Stimulated activated CD8-positive, alpha-beta memory T cell treated with anti-CD3 and anti-CD28 coated beads, Interleukin-15, amount 100 ng/mL, for 48 hours (primary cell): ENCODE measurements at places on chromosomes 6 and 20.

DNA sequence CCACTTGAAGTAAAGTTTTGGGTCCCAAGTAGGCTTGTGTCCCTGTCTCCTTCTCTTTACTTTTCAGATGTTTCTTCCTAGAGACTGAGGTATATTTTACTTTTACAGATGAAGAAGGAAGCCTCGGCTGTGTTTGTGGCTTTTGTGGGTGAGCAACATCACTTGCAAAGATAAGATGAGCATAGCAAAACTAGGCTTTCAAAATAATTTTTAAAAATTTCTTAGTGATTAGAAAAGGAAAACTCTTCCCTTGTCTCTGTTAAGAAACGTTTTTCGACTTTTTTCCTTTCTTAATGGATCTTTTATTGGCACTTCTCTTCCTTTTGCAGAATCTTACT is 7.6 kb downstream of the PTPN1 start:
- no peak for DNase-seq

DNA sequence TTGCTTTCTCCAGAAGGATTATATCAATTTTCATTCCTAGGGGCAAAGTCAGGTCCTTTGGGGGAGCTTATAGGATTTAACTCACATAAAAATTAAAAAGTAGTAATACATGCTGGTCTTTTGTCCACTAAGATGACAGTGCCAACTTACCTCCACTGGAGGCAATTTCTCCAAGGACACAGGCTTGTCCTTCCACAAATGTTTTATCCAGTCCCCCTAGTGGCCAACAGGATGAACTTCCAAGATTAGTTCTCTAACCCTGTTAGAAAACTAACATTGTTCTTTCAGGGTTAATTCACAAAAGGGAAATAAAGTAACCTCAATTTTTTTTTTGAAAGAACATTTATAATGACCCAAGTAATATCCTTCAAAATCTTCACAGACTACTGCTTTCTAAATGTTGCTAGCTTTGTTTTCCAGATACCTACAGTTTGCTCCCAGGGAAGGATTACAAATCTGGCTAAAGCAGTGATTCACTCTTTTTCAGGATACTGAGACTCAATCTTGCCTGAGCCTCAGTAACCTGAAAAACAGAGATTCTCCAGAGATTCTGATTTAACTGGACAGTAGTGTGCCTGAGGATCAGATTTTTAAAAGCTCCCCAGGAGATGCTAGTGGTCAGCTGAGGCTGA is 31.7 kb upstream of the UBR2 start:
- DNase-seq, result no peak

- DNase-seq, result no peak
These were observed 4.4 kb upstream of the HELZ2 start for GRCh38 chr20:63578224-63579016.

- no peak for DNase-seq
These were observed 767 bp downstream of the PTK6 start for GRCh38 chr20:63536241-63536977.

DNA sequence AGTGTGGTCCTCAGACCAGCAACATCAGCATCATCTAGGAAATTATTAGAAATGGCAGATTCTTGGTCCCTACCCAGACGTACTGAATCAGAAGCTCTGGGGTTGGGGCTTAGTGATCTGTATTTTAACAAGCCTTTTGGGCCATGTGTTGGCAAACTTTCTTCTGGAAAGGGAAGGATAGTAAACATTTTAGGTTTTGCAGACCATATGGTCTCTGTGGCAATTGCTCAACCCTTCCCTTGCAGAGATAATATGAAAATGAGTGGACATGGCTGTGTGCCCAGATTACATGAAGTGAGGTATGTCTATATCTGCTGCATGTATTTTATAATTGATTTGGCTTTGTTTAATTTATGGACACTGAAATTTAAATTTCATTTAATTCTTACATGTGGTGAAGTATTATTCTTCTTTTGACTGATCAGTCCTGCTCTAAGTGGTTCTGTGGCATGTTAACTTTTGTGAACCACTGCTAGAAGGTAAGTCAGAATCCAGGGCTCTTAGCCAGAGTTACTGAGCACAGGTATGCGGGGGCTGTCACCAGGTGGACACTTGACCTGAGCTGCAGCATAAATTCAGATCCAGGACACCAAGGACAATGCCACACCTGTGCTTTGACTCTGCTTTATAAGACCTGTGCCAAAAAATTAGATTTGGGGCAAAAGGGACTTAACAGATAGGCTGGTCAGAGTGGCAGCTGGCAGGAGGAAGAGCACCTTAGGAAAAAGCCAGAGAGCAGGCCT is 43.2 kb downstream of the LY86 start:
- DNase-seq, result no peak

DNA sequence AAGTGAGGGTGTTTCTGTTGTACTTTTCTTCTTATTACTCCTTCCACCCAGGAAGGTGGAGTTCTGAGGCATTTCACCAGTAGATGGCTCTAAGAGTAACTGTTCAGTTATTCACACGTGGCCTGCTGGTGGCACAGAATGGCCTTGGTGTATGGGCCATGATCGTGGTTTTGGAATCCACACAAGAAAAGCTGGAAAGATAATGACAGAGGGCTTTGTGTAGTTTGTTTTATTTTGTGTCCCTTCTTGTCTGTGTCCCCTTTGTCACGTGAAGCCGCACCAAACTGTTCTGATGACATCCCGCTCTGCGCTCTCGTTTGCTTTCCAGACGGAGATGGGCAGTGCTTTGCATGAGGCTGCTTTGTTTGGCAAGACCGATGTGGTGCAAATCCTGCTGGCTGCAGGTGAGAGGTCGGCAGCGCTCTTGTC is 93.4 kb downstream of the ANKS1A start:
- no peak for DNase-seq

- no peak for DNase-seq
These were observed 118.1 kb downstream of the VEGFA start for GRCh38 chr6:43887906-43888683.

DNA sequence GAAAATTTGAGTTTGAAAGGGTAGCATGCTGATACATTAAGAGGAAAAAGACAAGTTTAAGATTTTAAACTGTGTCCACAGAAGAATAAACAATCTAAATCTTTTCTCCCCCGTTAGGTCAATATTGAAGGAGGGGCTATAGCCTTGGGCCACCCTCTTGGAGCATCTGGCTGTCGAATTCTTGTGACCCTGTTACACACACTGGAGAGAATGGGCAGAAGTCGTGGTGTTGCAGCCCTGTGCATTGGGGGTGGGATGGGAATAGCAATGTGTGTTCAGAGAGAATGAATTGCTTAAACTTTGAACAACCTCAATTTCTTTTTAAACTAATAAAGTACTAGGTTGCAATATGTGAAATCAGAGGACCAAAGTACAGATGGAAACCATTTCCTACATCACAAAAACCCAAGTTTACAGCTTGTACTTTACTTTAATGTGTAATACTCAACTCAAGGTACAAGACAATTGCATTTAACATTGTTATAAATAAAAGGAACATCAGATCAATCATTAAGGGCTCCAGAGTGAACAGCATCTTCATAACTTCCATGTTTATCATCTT is 10.8 kb downstream of the TCP1 start:
- no peak for DNase-seq

- DNase-seq, result no peak
These were observed 58.6 kb downstream of the NOL4L start for GRCh38 chr20:32526541-32526940.

- no peak for DNase-seq
These were observed 613.6 kb downstream of the UTRN start for GRCh38 chr6:144898741-144899140.

DNA sequence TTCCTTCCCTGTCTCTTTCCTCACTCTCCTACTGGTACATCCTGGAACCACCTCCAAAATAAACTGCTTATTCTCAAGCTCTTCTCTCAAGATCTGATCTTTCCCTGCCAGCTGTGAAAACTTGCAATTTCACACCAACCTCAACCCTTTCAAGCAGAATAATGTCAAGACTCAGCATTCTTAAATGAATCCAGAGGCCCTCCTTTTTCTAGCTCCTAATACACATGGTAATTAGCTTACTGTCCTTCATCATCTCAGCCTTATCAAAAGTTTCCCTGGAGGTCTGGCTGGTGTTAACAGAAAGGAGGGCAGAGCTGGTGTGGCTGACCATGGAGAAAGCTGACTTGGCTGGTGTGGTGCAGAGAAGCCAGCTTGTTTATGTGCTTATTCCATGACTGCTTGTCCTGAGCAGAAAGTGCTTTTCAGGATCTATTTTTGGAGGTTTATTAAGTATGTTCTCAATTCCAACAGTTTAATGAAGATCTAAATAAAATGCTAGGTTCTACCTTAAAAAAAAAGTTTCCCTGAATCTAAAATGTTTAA is 50.5 kb downstream of the CFAP61 start:
- no peak for DNase-seq

DNA sequence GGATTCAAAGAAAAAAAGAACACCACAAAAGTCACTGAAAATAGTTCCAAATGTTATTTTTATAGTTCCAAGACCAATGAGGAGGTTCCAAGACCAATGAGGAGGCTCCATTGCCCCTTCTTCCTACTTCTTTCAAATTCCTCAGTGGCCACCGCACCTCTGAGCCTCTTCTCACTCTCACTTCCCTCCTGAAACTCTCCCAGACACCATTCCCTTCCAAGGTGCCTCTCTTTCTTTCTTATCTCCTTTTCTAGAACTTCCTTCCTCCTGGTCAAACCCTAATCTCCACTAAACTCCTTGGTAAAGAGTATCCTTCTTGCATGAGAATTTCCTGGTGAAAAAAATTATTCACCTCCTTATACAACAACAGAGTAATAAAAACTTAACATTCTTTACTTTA is 20.4 kb upstream of the MCUR1 start:
- DNase-seq, result no peak

GRCh38 chr20:32889281-32889680 is 30.6 kb downstream of the EFCAB8 start:
- DNase-seq, result no peak

DNA sequence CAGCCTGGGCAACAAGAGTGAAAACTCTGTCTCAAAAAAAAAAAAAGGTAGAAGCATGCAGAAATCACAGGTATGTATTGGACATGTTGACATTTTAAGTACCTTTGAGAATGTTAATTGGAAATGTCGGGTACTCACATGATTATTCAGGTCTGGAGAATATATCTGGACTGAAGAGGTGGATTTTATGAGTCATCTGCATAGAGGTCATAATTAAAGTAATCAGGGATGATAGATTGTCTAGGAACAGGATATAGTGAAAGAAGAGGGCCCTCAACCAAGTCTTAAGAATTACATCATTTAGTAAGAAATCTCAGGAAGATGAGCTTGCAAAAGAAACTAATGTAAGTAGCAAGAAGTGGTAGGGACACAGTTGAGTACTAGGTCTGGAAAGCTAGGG is 212.5 kb downstream of the UTRN start:
- no peak for DNase-seq

GRCh38 chr6:160069459-160069858 is 52.2 kb upstream of the SLC22A1 start:
- DNase-seq, result no peak

GRCh38 chr6:154363821-154364220 is 7.2 kb upstream of the IPCEF1 start:
- no peak for DNase-seq

- DNase-seq, result no peak
These were observed 161.2 kb downstream of the SYNDIG1 start for GRCh38 chr20:24630486-24631172.

DNA sequence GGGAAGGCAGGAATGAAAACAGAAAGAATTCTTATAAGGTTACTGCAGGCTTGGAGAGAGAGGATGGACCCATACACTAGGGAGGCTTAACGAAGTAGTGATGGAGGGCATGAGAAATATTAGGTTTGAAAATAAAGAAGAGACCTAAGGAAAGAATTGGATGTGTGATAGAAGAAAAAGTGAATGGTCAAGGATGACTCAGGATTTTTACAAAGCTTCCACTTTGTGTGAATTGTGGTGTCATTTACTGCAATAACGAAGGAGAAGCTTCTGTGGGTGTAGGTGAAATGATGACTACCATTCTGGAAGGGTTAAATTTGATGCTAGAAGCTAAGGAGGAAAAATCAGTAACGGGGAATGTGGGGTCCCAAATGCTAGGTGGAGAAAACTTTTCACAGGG is 191.2 kb downstream of the UTRN start:
- DNase-seq, result no peak

DNA sequence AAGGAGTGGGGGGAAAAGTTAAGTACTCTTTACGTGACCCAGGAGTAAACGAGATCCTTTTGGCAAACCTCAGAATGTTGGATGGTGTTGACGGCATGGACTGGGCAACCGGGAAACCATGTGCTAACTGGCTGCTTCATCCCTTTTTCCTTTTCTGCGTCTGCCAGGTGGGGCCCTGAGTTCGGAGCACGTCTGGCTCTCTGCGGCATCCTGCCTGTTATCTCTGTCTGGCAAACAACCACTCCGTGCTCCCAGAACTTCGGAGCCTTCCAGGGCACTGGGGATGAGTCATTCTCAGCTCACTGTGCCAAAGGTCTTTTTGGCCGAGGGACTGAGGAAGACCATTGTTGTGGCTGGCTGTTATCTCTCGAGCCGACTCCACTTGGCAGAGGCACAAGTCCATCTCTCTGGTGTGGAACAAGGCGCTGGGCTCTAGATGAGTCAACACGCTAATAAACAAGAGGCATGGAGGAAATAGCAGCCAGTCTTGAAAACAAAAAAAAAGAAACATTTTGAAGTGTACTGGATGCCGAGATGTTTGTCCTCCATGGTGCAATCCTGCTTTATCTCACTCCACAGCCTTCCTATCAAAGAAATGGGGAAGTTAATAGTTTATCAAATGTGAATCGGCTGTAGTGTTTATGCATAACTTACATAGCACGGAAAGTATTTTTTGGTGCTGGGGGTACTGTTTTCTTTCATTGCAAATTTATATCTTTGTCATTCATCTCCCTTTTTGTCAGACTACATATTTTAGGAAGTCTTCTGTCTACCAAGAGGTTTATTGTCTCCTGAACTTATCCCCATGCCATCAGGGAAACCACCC is 64.6 kb upstream of the TXNDC5 start:
- no peak for DNase-seq

GRCh38 chr20:40414843-40415615 is 274.0 kb downstream of the MAFB start:
- no peak for DNase-seq

DNA sequence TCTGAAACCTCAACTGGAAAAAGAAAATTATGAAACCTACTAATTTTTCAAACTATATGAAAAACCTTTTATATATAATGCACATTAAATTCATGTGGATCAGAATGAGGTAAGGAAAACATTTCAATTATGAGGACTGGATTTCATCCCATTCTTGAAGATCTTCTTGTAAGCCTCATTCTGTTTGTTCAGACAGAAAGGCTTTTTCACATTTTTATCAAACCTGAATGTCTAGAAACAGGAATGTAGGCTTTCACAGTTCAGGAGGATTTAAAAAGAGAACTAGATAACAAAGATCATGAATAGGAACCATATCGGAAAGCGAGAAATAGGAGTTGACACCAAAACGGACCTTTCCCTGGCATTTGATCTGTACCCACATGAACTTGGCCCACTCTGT is 192.5 kb upstream of the KCNK16 start:
- DNase-seq, result no peak

DNA sequence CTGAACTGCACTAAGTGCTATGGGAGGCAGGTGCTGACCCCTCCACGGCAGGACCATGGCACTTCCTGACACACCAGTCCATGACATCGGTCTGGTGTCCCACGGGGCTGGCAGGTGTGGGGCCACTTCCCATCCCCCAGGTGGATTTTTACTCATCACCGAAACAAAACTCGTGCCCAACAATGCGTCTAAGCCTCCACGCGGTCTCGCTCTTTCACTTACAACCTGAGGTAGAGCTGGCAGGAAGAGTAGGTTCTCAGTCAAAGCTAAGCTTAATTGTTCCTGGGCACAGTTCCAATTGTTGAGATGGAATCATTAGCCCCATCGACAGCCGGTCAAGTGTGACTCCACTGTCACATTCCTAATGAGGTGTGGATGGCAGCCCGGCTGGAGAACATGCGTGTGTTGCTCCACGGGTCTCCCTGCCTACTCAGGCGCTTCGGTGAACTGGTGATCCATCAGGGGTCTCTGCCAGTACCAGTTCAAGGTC is 125.7 kb downstream of the SLC23A2 start:
- no peak for DNase-seq
